ENCODE measurements at places on chromosomes 6 and 20. TPM values are rescaled to one million over a fixed set of nuclear protein-coding genes. Genes with fewer than 3 reads are reported as not detected.

The MRPS18B gene
- 52.2 TPM for polyA plus RNA-seq

DNA sequence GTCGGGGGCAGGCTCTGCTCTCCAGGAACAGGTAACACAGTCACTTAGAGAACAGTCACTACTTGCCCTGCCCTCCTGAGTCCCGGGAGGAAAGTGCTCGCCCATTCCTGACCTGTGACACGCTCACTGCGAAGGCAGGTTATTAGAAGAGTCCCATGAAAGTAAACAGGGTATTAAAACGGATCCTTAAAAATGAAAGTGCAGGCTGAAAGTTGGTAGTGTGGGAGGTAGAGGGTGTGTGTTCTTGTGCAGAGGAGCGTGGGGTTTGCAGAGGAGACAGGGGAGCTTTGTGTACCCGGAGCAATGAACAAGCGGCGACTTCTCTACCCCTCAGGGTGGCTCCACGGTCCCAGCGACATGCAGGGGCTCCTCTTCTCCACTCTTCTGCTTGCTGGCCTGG is at the start of gene CCN6:
CCN6 (plus strand) TSS at position 104 of the 400 bp plus-strand sequence; CDS start at position 358, 254 bp downstream.
- DNase-seq = no peak

GRCh38 chr20:10007747-10008146 is 27.0 kb upstream of the ANKEF1 start:
- no peak for DNase-seq

DNA sequence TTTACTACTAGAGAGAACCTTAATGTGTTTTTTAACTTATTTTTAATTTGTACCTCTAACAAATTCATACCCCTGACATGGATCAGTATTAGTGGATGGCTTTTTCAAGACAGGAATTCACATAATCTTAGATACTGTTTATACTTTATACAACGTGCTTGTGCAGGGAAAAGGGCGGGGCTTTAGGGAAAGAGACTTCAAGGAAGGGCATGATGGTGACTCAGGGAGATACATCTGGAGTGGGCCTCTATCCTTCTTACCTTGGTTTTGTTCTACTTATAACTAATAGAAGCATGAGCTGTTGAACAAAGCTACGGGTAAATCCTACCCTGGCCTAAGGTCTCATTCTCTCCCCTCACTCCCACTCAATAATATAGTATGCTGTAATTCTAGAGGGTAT is 160.8 kb downstream of the C6orf58 start:
- no peak for DNase-seq

GRCh38 chr20:58661598-58662473 is 10.8 kb downstream of the STX16 start:
- DNase-seq = no peak

- no peak for DNase-seq
These were observed 18.4 kb downstream of the BLTP3A start for GRCh38 chr6:34810017-34810882.
